ENCODE measurements at places on chromosomes 3 and 15. TPM values are rescaled to one million over a fixed set of nuclear protein-coding genes. Genes with fewer than 3 reads are reported as not detected.
A peak's percentile ranks its signal among the peaks of the same experiment; 100 is the strongest.

- peak; percentile 82 for DNase-seq
Measured at GRCh38 chr15:88803241-88803919, at the start of gene ACAN. Gene ACAN (plus strand): TSS chr15:88803436. CDS start chr15:88836207, 32,771 bp downstream.

GRCh38 chr3:161893972-161894371 lies 397.4 kb downstream of the OTOL1 start:
- no peak for DNase-seq

DNA sequence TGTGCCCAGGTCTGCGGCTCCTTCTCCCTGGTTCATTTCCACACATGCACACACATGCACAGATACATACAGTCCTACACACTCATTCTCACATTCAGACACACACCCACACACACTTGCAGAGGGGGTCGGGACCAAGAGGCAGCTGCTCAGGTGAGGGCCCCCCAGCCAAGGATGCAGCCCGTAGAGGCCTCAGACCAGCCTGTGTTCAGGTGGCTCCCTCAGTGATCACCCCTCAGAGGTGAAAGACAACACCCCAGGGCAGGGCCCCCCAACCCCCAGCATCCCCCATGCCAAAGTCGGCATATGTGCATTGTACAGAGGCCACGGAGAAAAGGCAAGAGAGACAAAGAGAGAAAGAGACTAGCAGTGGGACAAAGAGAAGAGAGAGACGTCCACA lies 5.9 kb upstream of the CORO2B start:
- peak; percentile 55 for DNase-seq

GRCh38 chr3:101495552-101495951 lies 17.5 kb downstream of the SENP7 start:
- no peak for DNase-seq

DNA sequence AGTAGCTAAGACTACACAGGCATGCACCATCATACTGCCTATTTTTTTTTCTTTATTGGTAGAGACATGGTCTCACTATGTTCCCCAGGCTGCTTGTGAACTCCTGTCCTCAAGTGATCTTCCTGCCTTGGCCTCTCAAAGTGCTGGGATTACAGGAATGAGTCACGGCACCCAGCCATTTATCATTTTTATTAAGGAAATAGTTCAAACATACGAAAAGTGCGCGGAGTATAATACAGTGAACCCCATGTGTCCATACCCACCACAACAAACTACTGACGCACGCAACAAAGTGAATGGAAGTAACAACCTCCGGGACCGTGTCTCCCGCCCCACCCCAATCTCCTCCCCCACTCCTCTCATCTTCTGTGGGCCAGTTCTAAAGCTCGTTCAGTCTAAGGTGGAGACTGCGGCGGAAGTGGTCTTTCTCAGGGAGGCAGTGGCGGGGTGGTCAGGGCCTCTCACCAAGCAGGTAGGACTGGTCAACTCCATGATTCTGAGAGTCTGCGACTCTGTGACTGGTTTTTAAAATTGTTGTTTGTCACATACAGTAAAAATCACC lies 42.1 kb downstream of the DNAJB8 start:
- no peak for DNase-seq

DNA sequence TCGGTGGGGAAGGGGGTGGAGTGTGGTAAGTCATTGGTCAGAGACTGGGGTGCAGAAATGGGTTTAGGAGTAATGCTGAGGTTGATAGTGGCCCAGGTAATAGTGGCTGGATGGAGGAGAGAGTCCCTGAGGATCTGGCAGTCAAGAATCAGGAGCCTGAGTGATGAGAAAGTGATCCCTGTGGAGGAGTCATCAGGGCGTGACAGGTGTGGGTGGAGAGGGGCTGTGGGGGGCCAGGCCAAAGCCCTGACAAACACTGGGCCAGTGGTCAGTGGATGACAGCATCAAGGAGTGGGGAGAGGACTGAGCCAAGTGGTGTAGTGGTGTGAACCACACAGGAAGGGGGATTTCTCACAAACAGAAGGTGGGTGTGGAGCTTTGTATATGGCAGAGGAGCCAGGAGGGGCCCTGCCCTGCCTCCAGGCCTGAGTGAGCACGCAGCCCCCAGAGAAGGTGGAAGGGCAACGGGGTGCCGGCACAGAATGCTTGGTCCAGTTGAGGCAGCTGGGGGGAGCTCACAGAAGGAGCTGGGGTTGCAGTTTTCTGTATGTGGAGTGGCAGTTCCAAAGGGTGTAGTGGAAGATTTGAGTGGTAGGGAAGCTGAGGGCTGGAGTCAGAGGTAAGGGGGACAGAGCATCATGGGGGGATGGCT lies 77.1 kb downstream of the SPSB4 start:
- DNase-seq: peak; percentile 44

DNA sequence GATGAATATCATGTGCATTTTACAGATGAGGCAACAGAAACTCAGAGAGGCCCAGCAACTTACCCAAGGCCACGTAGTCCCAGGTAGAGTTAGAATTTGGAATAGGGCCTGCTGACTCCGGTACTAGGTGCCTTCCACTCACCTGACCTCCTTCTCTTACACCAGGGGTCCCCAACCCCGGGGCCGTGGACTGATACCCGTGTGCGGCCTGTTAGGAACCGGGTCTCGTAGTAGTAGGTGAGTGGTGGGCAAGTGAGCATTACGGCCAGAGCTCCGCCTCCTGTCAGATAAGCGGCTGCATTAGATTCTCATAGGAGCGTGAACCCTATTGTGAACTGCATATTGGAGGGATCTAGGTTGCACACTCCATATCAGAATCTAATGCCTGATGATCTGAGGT lies 64.8 kb downstream of the SMAD3 start:
- no peak for DNase-seq

GRCh38 chr15:69285834-69286233 lies 12.9 kb upstream of the PAQR5 start:
- DNase-seq: no peak

The TRIM71 gene
- total RNA-seq: not detected

The EPHA6 gene
- 2.8 TPM for total RNA-seq
